Retina (tissue), 1 donor: ENCODE measurements at places on chromosomes 11 and 22.

DNA sequence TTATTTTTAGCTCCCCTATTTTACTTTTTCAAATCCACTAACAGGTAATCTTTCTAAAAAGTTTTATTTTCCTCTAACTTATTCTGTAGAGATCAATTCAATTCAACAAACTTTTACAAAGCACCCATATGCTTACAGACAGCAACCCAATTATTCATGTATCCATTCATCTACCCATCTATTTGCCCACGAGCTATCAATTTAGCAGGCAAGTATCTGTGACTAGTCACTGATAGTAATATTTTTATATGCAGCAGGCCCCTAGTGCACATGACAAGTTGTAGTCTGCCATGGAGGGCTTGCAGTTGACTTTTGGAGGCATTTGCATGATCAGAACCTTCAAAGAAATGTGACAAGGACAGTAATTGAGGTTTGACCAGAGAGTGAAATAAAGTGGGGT, 753.2 kb upstream of the TENM4 start:
- DNase-seq, result no peak

DNA sequence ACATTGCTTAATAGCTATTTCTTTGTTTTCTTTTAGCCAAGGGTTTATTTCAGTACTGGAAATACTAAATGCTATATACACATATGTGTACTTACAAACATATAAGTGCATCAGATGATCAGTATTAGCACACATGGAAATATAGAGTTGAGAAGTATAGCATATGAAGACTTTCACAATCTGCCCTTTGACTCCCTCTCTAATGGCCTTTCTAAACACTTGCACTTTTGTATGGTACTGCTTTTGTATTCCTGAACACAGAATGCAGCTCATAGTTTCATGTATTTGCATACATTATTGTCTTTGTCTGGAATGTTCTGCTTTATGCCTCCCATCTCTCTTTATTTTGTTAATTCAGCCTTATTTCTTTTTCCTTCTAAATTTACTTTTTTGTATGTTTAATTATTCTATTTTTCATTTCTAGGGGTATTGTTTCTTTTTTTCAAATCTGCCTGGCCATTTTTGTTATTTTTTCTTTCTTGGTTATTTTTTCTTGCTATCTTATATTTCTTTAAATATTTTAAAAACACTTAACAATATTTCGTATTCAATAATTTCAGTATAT, 28.8 kb downstream of the ACER3 start:
- DNase-seq, result no peak

GRCh38 chr11:103812680-103813079, 223.8 kb upstream of the DDI1 start:
- DNase-seq, result no peak

DNA sequence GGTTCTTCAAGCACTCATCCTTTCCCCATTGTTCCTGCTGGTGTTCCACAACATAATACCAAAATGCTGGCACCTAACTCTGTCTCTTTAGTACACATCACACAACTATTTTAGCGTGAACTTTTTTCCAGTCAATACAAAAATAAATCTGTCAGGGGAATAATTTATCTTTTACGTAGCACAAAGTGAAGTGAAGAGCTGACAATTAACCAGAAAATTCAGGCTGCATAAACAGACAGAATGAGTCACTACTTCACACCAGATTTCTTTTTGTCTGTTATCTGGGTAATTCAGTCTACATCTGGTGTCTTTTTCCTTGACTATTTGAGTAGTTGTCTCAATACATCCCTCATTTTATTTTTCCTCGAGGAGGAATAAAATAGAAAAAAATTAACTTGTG, 7.9 kb upstream of the ETS1 start:
- DNase-seq, result no peak

- DNase-seq, result no peak
Observed at GRCh38 chr11:86547727-86548126, 124.7 kb downstream of the ME3 start.

- no peak for DNase-seq
Observed at GRCh38 chr22:26579331-26579886, 10.5 kb downstream of the TPST2 start.

DNA sequence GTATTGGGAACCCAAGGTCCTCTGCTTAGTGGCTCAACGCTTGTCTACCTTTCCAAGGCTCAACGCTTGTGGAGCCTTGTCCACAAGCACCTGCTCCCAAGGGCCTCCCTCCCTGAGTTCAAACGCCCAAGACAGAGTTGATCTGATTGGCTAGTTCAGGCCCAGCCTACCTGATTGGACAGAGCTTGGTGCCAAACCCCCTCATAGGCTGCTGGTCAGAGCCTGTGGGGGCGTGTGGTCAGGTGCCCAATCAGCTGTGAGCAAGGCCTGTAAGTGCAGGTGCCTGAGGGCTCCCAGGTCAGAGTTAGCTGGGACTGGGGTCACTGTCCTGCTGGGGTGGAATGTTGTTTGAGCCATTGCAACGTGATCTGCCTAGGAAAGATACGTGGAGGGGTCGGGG, 16.9 kb upstream of the TMPRSS6 start:
- no peak for DNase-seq

DNA sequence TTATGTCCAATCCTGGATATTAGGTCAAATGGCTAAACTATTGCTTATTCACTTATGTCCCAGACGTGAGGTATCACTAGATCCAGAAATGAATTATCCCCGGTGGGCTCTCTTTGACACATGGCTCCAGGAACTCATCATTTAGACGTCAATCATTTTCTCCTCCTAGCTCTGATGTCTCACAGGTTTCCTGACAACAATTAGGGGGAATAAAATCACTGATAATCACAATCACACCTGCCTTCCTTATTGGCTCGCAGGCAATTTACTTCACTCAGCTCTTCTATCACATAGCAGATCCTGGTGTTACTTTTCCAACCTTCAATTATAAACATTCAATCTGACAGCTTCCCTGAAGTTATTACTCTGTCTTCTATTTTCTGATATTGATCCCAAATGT, 634.0 kb upstream of the TENM4 start:
- no peak for DNase-seq

- DNase-seq, result peak; percentile 89
Observed at GRCh38 chr11:31812383-31813381, 1.6 kb upstream of the PAX6 start.

DNA sequence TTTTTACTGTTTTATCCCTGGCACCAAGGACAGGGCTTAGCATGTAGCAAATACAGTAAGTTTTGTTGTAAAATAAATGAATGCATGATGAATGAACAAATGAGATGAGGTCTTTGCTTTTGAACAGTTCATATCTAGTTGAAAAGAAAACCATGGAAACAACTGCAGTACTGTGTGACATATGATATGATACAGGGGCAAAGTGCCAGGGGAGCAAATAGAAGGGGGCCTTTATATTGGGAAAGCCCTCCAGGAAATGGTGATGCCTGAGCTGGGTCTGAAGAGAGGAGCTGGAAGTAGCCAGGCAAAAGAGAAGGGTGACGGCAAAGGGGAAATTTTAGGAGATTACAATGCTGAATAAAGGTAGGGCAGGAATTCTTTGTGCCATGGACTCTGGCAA, 63.8 kb upstream of the UCP3 start:
- DNase-seq, result no peak

DNA sequence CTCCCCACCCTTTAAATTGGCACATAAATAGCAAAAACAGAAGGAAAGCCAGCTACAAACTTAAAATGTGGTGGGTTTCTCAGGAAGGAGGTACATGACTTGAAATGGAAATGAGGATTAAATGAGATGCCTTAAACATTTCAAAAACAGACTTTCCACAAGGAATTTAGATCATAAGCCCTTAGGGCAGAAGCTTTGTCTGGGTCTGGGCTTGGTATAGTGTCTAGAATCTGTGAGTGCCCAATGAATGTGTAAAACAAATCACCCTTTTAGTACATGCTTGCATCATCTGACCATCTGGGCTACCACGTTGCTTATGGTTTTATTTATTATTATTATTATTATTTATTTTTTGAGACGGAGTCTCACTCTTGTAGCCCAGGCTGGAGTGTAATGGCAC, 37.1 kb upstream of the CREB3L1 start:
- DNase-seq, result no peak

DNA sequence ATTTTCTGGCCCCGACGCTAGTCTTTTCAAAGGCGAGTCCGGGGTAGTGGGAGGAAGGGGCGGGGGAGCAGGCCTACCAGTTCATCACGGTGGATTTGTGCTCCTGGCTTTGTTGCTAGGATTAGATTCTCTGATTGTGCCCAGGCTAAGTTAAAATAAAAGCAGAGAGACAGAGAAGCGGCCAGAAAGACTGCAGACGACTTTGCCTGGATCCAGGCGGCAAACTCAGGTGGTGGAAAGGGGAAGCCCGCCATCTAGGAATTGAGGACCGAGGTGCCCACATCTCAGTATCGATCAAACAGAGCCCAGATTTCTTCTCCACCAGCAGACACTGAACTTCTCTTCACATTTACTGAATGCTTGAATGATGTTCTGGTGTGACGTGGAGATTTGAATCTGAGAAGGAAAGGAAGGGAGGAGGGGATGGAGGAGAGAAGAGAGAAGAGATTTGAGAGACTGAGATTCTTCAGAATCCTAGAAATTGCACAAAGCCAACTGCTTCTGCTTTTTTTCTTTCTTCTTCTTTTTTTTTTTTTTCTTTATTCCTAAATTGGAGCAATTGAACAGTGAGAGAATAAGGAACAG, 2.7 kb downstream of the FAT3 start:
- no peak for DNase-seq

- DNase-seq, result peak; percentile 73
Observed at GRCh38 chr11:68396516-68396915, 64.0 kb upstream of the PPP6R3 start.

GRCh38 chr11:62540804-62541701, 5.6 kb downstream of the AHNAK start:
- DNase-seq, result no peak

GRCh38 chr11:11622772-11623171, 967 bp upstream of the GALNT18 start:
- DNase-seq, result no peak

DNA sequence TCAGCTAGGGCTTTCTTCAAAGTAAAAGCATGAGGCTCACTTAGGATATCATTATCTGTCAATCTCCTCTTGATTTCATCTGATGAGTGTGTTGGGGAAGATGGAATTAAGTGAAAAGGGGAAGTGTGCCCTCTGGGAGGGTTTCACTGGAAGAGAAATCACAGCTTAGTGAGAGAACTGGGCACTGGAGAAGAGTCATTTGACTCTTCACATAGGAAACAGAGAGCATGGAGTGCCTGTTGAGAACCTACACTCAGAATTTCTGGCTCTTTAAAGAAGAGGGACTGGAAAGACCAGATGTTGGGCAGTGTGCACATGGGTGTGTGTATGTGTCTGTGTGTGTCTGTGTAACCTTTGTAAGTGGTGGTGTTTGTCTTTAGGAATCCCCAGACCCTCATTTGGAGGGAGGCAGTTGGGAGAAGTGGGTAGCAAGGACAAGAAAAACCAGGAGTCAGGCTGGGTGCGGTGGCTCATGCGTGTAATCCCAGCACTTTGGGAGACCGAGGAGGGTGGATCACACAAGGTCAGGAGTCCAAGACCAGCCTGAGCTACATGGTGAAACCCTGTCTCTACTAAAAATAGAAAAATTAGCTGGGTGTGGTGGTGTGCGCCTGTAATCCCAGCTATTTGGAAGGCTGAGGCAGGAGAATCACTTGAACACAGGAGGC, 10.0 kb downstream of the STX3 start:
- DNase-seq, result no peak

DNA sequence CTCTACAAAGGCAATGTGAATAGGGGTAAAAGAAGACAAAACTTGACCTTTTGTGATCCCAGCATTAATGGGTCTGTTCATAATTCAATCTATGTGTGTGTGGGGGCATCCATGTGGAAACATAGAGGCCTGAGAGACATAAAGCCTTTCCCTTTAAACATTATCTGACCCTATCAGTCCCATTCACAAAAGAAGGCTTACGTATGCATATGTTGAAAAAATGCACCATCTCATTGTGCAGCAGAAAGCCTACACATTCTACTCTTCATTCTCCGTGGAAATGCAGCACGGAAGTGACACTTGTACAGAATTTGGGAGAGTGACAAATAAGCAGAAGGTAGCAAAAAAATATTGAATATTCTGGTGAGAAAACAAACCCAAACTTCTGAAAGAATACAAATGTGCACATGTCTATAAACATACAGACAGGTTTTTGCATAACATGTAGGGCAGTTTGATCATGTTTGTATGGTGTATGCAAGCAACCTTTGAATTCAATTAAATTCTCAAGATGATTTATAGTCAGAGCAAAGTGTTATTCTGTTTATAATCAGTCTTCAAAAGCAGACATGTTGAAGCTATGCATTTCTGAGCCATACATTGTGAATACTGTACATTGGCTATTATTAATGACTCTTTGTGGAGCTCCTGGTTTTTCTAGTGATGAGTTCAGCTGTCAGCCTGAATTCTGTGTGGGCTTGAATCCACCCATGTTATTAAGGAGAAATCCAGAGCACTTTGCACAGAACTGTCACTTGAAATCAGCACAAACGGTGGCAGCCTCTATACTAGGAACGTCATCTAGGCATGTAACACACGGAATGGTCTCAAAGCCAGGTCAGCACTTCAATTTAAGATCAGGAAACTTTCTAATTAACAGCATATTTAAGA, 236.8 kb downstream of the DCDC1 start:
- DNase-seq, result peak; percentile 79

GRCh38 chr11:11505190-11505589, 116.6 kb downstream of the GALNT18 start:
- no peak for DNase-seq

- no peak for DNase-seq
Observed at GRCh38 chr11:19769820-19770219, 57.2 kb downstream of the NAV2 start.

GRCh38 chr11:73389916-73390315, 13.7 kb downstream of the RELT start:
- peak; percentile 9 for DNase-seq

- no peak for DNase-seq
Observed at GRCh38 chr22:30132290-30132996, 52.2 kb downstream of the HORMAD2 start.

GRCh38 chr11:60985991-60986915, 14.8 kb downstream of the CD6 start:
- DNase-seq, result no peak

GRCh38 chr11:87141980-87142514, 104.3 kb downstream of the TMEM135 start:
- DNase-seq, result no peak

GRCh38 chr11:125304136-125304535, 139.6 kb downstream of the PKNOX2 start:
- no peak for DNase-seq

- DNase-seq, result no peak
Observed at GRCh38 chr11:111537336-111537860, 3.1 kb upstream of the LAYN start.

- DNase-seq, result no peak
Observed at GRCh38 chr22:44691796-44692661, 10.0 kb upstream of the PRR5 start.

DNA sequence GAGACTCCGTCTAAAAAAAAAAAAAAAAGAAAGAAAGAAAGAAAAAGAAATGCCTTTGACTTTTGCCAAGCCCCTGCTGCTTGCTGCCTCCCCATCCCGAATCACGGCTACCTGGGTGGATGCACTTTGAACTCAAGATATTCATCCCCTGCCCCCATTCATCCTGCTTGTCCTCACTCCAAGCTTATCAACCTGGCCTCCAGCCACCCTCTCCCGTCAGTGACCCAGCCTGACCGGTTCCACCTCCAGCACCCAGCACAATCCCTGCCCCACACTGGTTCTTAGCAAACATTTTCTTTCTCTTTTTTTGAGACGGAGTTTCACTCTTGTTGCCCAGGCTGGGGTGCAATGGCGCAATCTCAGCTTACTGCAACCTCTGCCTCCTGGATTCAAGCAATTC, 44.4 kb downstream of the CYTH4 start:
- DNase-seq, result no peak
